CD8-positive, alpha-beta memory T cell (primary cell): ENCODE measurements at places on chromosomes 6 and 20. TPM values are rescaled to one million over a fixed set of nuclear protein-coding genes. Genes with fewer than 3 reads are reported as not detected.
A peak's percentile ranks its signal among the peaks of the same experiment; 100 is the strongest.

GRCh38 chr6:35015996-35016395 is 125.1 kb downstream of the TCP11 start:
- no peak for DNase-seq

- no peak for DNase-seq
These were observed 192.2 kb upstream of the DTNBP1 start for GRCh38 chr6:15854826-15855710.

GRCh38 chr6:100105138-100105537 is 111.1 kb upstream of the MCHR2 start:
- no peak for DNase-seq

DNA sequence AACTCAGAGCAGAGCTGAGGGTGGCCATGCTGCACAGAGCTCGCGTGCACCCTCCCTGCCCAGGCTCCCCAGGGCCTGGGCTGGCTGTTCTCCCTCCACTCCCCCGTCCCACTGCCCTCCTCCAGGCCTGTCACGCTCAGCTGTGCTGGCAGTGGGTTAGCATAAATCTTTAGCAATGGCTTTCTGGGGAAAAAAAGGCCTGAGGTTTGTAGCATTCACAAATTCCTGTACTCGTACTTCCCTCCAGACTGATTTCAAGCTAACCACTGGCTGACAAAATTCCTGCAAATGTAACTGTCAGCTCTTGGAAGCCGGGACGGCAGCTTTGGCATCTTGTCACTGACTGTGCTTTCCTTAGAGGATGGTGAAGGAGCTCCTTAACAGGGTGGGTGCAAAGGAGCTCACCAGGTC is 22.3 kb upstream of the SMOC2 start:
- no peak for DNase-seq

ARHGAP18 gene
- polyA plus RNA-seq = 5.8 TPM

GRCh38 chr6:98514796-98515195 is 319.6 kb upstream of the POU3F2 start:
- no peak for DNase-seq

DNA sequence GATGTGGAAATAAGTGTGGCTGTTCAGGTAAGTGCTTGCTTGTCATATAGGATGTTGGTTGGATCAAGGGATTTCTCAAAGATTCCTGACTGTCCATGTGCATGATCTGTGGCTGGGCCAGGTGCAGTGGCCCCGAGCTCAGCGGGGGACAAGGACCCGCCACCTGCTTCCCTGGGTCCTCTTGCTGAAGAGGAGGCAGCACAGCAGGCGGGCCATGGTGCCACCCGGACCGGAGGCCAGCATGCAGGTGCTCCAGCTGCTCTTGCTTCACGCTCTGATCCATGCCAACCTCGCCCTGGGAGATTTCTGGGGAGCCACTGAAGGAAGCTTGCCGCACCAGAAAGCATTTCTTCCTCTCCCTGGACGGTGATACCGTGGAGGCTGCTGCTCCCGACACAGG is 173.8 kb downstream of the HIVEP2 start:
- no peak for DNase-seq

CTCFL gene
- not detected for polyA plus RNA-seq

- DNase-seq = no peak
These were observed 757 bp downstream of the RAET1E start for GRCh38 chr6:149897015-149897697.

DNA sequence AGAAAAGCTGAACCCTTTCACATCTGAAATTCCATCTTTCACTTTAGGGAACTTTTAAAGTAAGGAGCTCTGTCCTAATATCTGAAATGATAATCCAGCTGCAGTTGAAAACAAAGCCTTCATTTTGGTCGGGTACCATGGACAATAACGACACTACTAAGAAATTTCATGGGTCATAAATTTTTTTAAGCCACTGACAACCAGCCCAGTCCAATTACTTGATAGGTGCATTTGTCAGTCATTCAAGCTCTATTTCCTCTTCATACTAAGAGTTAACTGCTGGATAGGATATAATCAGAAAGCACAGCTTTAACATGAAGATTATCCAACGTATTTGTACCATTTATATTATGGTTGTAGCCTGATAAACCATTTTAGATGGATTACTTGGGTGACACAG is 52.5 kb downstream of the MMUT start:
- DNase-seq = no peak

GRCh38 chr20:21074605-21075336 is 31.4 kb downstream of the LINC00237 start:
- DNase-seq = no peak

- no peak for DNase-seq
These were observed 18.9 kb upstream of the ADGRF5 start for GRCh38 chr6:46940433-46941226.

DNA sequence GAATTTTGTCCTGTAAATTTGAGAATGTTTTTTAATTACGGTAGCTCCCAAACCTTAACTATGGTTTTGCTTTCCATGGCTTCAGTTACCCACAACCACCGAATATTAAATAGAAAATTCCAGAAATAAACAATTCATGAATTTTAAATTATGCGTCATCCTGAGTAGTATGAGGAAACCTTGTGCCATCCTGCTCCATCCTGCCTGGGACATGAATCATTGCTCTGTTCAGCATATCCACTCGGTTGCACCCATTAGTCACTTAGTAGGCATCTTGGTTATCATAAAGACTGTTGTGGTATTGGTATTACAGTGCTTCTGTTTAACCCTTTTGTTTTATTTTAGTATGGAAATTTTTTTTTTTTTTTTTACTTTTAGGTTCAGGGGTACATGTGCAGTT is 39.7 kb downstream of the KCNS1 start:
- DNase-seq = no peak

- no peak for DNase-seq
These were observed 97.0 kb downstream of the BTBD3 start for GRCh38 chr20:12014736-12015135.

BTN1A1 gene
- not detected for polyA plus RNA-seq

- DNase-seq = no peak
These were observed 4.9 kb upstream of the HMGA1 start for GRCh38 chr6:34231566-34232336.

DNA sequence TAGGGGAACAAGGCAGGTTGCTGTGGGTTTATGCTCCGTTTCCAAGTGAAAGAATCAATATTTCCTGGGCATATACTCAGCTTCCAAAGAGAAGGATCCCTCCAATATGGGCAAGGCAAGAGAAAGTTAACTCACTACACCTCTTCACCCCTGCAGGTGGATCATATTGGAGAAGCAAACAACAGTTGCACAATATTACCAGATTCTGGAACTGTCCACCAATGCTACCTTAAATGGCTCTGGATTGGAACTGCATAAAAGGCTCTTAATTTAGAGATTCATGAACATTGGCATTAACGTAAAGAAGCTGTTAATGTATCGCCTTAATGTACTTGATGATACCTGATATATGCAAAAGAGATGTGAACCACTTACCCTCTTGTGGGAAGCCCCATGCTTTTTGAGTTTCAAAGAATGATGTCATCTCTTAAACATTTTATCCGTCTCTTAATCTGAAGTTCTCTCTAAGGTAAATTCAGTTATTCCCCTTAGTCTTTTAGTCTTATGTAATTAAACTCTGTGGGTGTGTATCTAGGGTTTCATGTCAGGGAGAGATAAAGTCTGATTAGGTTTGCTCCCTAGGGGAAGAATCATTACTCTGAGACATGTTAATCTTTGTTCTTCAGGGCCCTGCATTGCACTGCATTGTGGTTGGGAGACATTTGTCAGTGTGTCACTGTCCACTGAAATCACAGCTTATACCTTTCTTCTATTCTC is 99.5 kb downstream of the PHACTR1 start:
- DNase-seq = no peak

DNA sequence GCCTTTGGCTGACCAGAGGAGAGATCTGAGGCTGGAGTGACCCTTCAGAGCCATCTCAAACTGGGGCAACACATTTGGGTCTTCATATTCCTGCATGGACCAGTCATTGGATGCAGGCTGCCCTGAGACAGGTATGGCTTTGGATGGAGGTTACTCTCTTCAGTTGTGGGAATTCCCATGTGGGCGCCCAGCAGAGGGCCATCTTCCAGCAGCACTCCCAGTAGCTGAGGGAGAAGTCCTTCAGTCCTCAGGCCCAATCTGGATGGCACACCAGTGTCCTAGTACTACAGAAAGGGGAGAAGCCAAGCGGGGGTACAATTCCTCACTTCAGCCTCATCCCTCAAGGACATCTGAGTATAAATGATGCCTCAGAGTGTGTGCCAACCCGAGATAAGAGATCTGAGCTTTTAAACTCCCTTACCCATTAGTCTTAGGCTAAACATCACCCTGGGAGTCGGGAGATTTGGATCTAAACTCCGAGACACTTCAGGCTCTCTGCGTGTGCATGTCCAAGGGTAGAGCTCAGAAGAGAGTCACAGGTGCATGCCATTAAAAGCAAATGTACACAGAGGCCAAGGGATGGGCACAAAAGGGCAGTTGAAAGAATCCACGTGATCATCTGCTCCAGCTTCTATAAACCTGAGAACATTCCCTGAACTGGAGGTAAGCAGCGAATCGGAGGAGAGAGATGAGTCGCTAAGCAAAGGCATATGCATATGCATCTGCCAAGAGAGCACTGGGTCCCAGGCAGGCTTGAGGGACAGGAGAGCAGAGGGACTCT is 204.6 kb downstream of the CD83 start:
- DNase-seq = no peak

PCMTD2 gene
- 58.8 TPM for polyA plus RNA-seq

MOG gene
- not detected for polyA plus RNA-seq

RAB32 gene
- polyA plus RNA-seq = 0.53 TPM

DNA sequence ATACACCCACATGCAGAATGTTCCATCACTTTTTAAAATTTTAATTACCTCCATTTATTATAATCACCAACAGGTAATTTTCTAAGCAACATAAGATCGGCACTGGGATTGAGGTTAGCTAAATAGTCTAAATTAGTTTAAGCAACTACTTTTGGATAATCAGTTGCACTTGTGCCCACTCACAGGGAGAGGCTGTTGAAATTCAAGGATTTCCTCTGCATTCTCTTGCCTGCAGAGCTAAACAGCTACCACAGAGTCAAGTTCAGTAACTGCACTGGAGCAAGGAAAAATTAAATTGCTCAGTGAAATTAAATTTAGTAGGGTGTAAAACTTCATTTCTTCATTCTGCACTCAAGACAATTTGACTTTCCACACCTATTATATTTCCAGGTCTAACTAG is 120.7 kb upstream of the CCDC28A start:
- DNase-seq = no peak

DNA sequence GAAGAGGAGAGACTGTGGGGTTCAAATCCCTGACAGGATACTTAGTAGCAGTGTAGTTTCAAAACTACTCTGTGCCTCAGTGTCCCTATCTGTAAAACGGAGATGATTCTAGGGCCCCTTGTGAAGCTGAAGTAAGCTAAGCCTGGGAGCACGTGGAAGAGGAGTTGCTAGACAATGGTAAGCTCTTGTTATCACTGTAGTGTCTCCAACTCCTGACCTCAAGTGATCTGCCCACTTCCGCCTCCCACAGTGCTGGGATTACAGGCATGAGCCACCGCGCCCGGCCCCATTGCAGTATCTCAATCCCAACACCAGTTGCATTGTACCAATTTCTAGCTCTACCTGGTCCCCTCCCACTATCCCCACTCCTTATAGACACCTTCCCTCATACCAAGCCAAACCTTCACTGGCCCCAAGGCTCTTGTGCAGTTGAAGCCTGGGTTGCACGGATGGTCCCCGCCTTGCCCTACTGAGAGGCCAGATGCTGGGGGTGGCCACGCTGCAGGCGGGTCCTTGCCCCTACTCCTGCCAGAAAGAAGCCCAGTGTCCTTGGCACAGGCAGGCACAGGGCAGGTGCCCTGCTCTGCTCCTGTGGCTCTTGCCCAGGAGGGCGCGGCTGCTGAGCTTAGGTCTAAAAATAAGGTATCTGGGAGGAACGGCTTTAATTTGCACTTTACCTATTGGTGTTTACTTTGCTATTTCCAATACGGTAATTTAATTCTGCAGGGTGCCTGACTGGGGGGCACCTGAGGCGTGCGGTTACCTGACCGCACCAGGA is 118.1 kb downstream of the VEGFA start:
- no peak for DNase-seq

GRCh38 chr20:48595495-48596333 is 232.1 kb downstream of the PREX1 start:
- no peak for DNase-seq

DNA sequence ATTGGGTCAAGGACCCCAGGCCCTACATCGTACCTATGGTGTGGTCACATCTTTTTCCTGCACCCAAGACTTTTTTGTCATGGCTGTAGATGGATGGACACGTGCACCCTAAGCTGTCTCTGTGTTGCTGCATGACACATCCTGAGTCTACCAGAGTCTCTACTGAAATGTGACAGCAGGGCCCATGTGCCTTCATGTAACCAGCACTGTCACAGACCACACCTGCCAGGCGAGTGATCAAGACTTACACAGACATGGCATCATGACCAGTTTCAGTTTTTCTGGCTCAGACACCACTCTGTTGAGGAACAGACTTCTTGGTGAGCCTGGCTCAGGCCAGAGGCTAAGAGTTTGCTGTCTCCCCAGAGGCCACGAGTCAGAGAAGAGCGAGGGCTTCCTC is 7.6 kb downstream of the PRND start:
- no peak for DNase-seq

GRCh38 chr6:45609141-45609638 is 231.5 kb upstream of the SUPT3H start:
- no peak for DNase-seq

GRCh38 chr20:34300809-34301586 is 2.2 kb downstream of the AHCY start:
- DNase-seq = no peak

DNA sequence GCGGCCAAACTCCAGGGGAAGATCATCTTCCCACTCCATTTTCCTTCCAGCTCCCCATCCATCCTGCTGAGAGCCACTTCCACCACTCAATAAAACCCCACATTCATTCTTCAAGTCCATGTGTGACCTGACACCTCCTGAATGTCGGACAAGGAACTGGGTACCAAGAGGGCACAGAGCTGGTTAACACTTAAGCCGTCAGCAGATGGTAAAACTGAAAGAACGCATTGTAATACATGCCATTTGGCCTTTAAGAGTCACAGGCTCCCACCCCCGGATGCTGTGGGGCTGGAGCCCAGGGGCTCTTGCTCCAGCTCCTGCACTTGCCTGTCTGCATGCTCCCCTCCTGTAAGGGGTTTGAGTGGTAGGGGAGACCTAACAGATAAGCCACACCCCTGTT is 753.9 kb downstream of the COL12A1 start:
- no peak for DNase-seq

GRCh38 chr6:53090576-53090975 is 25.4 kb downstream of the FBXO9 start:
- no peak for DNase-seq

DNA sequence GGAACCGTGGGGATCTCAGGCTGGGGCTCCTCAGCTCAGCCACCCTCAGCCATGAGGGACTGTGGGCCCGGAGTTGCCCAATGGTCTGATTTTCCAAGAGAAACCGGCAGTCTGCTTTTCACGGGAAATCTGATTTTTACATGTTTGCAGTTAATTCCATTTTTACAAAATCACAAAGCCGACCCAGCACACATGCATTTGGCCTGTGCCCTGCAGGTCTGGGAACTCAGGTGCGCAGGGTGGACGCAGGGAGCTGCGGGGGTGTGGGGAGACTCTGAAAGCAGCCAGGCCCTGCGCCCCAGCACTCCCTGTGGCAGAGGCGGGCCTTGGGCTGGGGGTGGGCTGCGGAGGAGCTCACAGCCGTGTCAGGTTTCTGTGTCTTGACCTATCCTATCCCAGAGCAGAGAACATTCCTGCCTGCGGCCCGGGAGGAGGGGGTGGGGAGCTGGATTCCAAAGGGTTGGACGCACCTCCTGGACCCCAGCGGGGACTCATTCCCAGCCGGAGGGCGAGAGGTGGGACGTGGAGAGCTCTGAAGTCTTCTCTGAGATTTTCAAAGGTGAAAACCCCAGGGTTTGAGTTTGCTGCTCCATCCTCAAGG is 60.6 kb downstream of the ADNP start:
- peak; percentile 38 for DNase-seq
